ENCODE measurements at places on chromosomes 3 and 15.

DNA sequence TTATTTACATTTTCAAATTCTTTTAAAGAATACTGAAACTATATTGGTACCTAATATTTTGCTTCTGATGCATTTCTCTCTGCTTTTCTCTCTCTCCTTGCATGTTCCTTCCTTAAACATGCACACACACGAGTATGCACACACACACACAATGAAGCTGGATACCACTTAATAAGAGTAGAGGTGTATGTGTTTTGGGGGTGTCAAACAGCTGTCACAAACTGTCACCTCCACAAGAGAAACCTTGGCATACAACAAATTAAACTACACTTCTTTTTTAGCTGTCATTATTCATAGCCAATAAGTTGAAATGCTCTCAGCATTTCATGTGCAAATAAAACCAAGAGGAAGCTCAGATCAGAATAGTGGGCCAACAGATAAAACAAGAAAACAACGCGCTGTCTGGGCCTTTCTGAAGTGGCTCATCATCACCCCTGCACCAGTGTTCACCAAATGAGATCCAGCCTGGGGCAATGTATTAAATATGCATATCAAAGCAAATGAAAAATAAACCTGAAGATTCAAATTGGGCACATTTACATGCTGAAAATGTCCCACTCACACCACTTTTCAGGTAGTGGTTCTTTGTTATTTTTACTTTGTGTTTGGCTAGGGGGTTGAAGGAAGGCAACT, 9.7 kb downstream of the MEIS2 start:
- no peak for ATAC-seq

GRCh38 chr15:82262422-82263026, at the start of the genes EFL1 and SAXO2:
Gene EFL1 (minus strand): TSS chr15:82262734. CDS start chr15:82261778, 956 bp downstream.
Gene SAXO2 (plus strand): TSS chr15:82262818. CDS start chr15:82262880, 62 bp downstream.
- ATAC-seq = peak; percentile 98

DNA sequence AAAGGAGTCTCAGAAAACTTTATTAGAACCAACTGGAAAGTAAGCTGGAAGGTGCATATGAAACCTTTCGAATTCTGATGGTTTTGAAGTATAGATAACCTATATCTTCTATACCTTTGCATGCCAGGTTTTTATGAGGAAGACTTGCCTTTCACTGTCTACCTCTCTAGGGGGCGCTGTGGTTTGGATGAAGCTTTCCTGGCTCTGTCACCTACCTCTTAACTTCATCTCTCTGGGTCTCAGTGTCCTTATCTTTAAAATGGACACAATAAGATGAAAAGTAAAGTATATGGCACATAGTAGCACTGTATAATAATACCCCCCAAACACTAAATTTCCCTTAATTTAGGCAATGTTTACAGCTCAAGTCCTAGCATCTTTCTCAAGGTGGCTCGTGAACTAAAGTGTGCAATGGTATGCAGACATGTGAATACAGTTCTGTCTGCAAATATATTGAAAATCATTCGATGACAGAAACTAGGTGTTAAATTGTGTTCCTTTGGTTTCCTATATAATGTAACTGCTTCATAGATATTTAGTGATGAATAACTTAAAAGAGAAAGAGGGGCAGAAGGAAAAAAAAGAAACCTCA, 314.3 kb downstream of the CHST2 start:
- no peak for ATAC-seq

GRCh38 chr15:27176785-27177406, 205.9 kb downstream of the GABRG3 start:
- ATAC-seq = no peak

- no peak for ATAC-seq
Measured at GRCh38 chr15:77180757-77181156, 109.8 kb upstream of the TSPAN3 start.

DNA sequence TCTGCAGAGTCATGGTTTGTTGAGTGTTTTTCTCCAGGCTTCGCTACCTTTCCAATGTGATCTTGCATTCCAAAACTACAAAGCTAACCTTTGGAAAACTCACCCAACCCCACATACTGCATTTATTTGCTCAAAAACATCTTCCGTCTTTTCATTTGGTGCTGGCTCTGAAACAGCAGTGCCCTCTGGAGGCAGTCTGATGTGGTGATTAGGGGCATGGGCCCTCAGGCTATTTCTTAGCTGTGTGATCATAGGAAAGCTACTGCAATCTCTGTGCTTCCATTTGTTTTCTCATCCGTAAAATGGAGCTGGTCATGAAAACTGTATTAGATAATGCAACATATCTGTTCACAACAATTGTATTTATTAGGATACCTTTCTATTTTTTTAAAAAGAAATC, 47.0 kb downstream of the MTHFS start:
- no peak for ATAC-seq

DNA sequence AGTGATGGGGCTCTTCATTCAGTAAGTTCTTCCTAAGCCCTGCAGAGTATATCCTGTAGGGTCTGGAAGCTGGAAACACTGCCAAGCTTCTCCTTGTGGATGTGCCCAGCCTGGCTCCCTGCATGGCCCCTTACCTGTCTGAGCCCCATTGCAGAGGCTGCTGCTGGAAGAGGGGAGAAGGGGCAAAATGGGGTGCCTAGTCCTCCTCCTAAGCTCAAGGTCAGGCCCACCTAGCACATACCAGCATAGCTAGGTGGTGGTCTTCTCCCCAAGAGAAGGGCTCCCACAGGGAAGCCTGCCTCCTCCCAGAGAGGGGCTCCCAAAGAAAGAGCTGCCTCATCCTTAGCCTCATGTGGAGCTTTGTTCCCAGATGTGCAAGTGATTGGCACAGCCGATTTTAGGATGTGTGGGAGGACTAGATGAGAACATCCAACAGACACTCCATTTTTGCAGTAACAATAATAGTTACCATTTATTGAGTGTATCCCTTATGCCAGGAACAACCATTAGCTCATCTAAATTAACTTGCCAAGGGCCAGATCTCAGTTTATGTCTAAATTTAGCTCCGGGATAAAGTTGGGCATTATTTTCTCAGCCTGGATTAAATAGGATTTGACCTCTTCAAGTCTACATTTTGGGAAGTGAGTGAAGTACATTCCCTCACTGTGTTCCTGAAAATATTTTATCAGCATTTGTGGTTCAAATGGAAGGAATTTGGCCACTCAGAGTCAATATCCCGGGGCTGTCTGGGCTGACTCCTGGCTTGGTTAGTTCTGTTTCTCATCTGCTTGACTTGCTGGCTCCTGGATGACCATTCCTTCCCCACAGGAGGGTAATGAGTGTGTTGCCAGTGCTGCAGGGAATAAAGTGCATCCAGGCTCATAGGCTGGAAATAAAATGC, 291.1 kb upstream of the ROPN1 start:
- no peak for ATAC-seq

DNA sequence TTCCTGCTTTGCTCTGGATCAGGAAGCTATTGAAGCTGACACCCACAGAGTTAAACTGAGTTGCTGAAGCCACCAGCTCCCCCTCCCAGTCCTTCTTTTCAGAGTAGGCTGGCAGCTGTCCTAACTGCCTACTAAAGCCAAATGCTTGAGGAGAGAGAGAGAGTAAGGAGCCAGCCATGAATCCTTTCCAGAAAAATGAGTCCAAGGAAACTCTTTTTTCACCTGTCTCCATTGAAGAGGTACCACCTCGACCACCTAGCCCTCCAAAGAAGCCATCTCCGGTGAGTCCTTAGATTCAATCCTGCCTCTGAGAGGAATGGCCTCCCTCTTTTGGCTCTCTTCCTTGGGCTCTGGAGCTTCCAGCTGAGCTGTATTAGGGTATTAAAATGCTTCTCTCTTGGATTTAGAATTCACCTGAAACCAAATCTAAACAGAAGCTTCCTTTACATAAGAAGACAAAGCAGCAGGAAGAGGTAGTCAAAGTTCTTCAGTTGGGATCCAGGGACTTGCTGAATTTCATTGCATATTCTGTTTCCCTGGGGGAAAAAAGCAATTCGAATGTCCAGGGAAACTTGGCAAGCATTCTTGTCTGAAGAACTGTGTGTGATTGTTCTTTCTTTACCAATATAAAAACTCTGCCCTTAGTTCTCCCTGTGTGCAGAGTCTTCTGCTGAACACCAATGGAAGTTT, at the start of gene SLC15A2:
TSS of gene SLC15A2 (plus strand) at position 101 of the 690 bp plus-strand sequence. CDS start at position 177, 76 bp downstream.
- ATAC-seq = no peak

DNA sequence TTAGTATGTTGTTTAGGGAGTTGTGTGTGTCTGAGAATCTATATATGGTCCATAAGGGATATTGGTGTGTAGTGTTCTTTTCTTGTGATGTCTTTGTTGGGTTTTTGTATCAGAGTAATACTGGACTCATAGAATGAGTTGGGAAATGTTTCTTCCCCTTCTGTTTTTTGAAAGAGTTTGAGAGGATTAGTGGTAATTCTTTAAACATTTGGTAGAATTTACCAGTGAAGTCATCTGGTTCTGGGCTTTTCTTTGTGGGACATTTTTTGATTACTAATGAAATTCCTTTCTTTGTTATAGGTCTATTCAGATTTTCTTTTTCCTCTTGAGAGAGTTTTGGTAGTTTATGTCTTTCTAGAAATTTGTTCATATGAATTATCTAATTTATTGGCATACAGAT, 16.9 kb downstream of the ACKR2 start:
- no peak for ATAC-seq

DNA sequence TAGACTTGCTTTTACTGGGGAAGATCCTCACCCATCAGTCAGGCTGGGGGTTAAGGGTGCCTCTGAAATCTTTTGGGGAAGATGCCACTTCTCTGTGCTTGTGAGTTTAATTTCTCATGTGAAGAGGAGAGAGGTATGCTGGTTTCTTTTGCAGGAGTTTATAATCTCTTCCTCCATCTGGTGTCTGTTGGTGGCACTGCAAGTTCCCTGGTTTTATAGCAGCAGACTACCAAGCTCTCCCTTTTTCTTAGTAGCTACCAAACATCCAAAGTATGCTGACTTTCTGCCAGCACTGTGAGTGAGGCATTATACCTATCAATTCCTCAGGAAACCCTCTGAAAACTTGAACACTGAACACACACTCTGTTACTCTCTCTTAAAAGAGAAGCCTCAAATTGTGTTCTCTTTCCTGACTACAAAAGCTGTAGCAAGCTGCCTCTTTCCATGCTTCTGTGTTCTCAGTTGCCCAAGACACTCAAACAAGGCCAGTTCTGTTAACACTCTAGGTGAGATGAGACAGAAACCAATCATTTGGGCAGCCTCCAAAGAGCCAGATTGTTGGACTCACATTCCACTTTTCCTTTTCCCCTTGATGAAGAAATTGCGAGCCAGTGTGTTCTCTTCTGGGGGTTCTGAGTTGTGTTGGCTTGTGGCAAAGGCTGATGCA, 299.5 kb downstream of the GAP43 start:
- ATAC-seq = no peak

Data from activated CD4-positive, CD25-positive, alpha-beta regulatory T cell treated with anti-CD3 and anti-CD28 coated beads, Interleukin-2, amount 50 U/mL, for 24 hours (primary cell).